AG08396 (cell line): ENCODE measurements at places on chromosomes 1 and 21.

DNA sequence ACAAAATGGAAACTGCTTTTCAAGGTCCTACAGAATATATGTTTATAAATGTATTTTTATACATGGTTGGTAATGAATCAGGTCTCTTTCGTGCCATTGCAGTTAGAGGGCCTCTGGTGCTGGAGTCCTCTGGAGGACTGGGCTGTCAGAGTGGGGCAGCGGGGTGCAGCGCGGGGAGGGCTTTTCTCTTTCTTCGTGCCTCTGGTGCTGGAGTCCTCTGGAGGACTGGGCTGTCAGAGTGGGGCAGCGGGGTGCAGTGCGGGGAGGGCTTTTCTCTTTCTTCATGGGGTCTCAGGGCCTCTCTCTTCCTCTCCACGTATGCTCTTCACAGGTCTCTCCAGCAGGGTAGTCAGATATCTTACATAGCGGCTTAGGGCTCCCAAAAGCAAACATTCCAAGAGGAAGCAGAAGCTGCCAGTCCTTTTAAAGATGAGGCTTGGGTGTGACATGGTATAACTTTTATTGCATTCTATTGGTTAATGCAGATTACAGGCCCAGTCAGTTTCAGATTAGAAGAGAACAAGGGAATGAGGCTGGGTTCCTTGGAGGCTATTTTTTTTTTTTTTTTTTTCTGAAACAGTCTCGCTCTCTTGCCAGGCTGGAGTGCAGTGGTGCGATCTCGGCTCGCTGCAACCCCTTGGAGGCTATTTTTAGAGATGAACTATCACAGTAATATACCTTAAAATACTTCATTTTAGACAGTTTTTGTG lies 13.1 kb downstream of the SDCCAG8 start:
- no peak for DNase-seq

GRCh38 chr1:208962867-208963266 lies 620.6 kb upstream of the CAMK1G start:
- DNase-seq: no peak

GRCh38 chr1:204813522-204813921 lies 57.1 kb upstream of the NFASC start:
- DNase-seq: no peak

DNA sequence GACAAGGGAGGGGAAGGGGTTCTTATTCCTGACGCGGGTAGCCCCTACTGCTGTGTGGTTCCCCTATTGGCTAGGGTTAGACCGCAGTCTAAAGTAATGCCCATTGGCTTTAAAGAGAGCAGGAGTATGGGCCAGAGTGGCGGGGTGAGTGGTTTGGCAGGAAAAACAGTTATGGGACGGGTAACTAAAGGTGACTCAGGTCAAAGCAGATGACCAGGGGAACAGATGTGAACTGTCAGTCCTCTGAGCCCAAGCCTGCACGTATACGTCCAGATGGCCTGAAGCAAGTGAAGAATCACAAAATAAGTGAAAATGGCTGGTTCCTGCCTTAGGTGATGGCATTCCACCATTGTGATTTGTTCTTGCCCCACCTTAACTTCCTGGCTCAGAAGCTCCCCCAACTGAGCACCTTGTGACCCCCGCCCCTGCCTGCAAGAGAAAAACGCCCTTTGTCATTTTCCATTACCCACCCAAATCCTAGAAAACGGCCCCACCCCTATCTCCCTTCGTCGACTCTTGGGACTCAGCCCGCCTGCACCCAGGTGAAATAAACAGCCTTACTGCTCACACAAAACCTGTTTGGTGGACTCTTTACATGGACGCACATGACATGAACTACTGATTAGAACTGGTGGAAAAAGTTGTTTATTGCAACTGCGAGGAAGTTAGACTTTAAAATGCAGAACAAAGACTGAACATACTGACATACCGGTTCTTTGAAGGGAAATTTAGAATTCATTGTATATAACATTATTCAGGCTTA lies 758 bp upstream of the ATAD3B start:
- DNase-seq: no peak

DNA sequence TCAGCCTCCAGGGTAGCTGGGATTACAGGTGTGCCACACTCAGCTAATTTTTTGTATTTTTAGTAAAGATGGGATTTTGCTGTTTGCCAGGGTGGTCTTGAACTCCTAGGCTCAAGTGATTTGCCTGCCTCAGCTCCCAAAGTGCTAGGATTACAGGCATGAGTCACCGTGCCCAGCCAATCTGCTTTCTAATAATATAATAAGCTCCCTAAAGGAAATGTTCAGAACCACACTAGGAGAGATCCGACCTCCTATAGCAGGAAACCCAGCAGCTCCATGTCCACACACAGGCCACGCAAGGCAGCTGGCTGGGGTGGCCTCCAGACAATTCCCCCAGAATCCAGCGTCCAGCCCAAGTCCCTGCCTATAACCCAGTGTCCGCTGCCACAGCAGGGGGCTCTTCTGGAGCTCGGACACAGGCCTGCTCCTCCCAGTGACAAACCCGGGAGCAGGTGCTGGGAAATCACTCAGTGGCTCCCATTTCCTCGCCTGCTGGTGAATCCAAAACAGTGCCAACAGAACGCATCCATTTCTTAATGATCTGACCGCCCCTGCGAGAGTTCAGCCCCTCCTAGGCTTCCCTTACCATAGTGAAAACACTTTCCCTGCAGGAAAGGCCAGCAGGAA lies 7.5 kb downstream of the RIPK4 start:
- no peak for DNase-seq

DNA sequence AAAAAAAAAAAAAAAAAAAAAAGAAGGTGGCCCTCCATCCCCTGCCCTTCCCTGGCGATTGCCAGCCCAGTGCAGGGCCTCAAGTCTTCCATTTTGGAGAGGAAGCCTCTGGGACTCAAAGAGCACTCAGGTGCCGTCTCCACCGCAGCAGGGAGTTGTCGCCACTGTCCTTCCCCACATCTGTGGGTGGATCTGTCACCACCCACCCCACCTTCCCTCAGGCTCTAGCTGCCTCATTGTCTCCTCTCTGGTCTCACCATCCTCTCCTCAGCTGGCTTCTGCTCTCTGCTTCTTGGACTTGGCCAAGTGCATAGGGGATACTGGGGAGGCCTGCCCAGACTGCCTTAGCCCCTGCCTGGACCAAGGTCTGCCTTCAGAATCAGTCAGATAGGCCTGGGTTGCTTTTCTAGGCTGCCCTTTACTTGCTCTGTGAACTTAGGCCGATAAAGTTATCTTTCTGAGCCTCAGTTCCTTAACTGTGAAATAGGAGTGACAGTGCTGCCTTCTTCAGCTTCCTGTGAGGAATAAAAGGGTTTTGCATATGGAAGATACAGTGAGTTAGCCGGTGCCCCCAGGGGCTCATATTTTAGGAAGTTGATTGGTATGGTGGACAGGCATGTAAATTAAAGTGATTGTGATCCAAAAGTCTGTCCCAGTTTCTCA lies 15.8 kb downstream of the RCC1 start:
- no peak for DNase-seq

- DNase-seq: peak; percentile 30
Observed at GRCh38 chr1:172002725-172003345, 161.5 kb downstream of the DNM3 start.
